ENCODE measurements at places on chromosomes 11 and 22.

DNA sequence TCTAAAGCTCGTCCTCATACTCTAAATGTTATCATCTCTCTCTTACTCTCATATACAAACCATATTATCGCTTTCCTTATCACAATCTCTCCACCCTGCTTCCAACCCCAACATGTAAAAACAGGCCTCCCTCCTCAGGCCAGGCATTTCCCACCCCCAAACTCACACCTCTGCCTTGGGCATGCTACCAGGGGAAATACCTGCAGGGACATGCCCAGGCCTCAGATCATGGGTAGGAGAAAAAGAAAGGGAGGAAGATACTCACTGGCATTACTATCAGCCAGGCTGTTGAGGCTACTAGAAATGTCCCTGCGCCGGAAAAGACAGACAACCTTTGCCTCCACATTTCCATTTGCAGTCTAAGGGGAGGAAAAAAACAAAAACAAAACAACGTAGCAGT, 1.8 kb downstream of the MTA2 start:
- no peak for DNase-seq

GRCh38 chr11:120563703-120564572, 52.4 kb downstream of the GRIK4 start:
- DNase-seq = no peak

GRCh38 chr22:25448435-25449051, 115.9 kb upstream of the GRK3 start:
- peak; percentile 37 for DNase-seq

DNA sequence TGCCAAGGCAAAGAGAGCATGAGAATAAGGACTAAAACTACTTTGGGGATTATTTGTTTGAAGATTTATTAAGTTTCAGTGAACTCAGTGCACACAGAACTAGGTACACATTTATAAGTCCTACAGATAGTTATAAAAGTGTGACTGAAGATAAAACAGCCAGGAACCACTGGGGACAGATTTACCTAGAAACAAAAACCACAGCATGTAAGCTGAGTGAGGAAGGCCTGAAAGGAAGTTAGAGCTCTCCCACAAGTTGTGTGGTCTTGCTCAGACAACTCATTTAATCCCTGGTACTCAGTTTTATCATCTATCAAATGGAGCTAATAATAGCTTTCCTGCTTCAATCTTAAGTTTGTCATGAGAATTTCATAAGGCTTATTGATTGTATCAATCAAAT, 311.2 kb upstream of the FAT3 start:
- no peak for DNase-seq

DNA sequence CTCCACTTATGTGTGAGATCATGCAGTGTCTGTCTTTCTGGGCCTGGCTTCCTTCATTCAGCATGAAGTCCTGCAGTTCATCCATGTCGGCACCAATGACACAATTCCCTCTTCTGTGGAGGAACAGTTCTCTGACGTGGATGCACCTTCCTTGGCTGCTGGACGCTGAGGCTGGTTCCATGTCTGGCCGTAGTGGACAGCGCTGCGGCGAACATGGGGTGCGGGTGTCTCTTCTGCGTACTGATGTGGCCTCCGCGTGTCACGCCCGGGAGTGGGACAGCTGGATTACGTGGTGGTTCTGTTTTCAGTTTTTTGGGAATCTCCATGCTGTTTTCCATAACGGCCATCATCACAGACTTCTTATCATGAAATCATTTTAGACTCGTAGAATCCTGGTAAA, 16.9 kb upstream of the MUC2 start:
- DNase-seq = no peak

DNA sequence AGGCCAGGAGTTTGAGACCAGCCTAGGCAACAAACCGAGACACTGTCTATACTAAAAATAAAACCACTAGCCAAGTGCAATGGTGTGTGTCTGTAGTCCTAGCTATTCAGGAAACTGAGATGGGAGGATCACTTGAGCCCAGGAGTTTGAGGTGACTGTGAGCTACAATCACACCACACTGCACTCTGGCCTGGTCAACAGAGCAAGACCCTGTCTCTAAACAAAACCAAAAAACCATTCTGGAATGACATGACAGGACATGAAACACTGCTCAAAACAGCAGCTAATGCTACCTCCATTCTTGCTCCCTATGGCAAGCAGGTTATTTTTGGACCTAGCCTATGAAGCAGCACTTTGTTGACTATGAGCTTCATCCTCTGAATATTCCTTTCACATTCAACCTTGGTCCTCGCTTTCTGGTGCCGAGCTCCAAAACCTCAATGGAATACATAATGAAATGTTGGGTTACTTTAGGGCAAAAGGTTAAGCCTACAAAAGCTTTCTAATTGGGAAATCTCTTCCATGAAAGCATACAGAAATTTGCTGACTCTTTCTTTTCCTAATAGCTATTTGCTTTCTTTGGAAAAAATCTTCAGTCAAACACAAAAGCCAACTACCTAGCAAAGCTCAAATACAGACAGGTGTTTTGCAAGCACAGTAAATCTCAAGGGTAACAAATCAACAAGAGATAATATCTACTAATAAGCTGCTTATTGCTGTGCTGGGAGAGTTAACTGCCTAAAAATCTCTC, 21.1 kb downstream of the SIK3 start:
- DNase-seq = no peak

GRCh38 chr22:23591201-23591791, 11.2 kb upstream of the IGLL1 start:
- peak; percentile 71 for DNase-seq

DNA sequence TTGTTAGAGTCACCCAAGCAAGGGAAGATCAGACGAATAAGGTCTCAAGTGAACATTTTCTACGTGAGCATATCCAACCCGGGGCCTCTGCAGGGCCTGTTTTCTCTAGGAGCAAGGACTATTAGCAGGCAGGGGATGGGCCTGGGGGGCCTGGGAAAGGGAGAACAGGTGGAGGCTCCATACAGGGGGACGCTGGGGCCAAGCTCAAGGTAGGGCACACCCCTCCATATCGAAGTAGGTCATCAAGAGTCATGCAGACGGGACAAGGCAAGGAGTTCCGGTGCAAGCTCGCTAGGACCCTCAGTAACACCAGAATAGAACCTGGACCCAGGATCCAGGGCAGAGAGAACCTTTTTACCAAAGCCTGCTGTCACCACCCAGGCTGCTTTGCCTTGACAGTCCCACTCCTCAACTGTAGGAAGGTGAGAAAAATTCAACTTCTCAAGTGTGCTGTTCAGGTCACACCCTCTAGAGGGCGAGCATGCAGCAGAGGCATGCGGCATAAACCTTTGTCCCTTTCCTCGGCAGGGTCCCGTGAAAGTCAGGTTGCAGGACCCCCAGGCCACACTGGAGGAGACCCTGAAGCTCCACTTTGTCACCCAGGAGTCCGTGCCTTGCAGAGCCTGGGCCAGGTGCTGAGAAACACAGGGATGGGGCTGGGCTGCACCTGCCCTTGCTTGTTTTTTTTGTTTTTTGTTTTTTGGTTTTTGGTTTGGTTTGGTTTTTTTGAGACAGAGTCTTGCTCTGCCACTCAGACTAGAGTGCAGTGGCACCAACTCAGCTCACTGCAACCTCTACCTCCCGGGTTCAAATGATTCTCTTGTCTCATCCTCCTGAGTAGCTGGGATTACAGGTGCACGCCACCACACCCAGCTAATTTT, 8.6 kb upstream of the APOBEC3B start:
- peak; percentile 49 for DNase-seq

DNA sequence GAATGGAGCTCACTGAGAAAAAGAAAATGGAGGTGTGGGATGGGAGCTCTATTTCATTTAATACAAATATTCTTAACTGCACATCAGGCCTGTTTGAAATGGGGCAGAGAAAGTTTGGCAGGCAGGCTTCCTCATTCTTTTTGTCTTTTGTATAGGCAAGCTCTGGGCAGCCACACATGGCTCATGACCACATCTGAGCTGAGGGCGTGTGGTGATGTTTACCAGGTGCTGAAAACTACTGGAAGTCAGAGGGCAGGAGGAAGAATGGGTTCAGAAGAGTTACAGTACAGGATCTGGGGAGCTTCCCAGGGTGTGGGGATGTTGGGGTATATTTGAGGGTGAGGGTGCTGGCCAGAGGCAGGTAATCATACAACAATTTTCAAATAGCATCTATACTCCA, 66.3 kb upstream of the NAV2 start:
- DNase-seq = no peak

DNA sequence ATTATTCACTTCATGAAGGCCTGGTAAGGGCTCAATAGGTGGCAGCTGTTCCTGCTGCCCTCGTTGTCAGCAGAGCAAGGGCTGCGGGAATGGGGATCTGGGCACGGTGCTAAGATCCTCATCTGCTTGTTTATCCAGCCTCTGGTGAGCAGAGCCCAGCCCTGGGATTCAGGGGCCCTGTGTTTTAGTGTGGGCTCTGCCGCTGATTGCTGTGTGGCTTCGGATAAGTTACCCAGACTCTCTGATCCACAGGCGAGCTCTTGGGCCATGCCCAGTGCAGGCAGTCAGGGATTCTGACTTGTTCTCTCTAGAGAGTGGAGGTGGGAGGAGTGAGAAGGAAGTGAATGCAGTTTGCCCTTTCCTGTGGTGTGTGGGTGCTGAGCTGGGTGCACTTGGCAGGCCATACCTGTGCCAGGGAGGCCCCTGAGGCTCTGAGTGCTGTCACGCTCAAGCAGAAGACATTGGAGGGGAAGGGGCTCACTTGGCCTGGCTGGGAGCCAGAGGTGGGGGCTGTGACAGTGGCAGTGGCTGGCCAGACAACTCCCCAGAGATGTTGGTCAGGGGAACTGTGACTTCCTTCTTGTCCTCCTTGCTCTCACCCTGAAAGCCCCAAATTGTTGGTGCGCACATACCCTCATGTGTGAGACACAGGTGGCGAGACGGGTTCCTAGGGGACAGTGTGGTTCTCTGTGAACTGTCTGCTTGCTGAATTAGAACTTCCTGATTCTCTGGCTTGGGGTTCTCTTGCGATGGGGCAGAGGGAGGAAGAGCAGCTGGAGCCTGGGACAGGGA, 43.7 kb downstream of the CD82 start:
- DNase-seq = no peak

DNA sequence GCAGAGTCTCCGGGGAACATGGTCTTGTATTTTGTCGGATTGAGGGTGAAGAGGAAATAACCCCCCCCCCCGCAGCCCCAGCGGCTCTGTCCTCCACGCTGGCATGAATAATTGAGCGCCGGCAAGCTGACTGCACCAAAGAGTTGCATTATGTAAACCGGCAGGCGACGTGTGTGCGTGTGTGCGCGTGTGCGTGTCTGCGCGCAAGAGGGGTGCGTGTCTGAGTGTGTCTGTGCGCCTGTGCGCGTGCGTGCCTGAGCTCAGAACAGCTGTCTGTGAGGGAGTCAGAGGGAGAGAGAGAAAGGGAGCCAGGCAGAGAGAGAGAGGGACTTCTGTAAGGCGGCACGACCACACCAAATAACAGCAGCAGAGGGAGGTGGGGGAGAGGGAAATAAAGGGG, 94.4 kb downstream of the SCN3B start:
- peak; percentile 82 for DNase-seq

- no peak for DNase-seq
These were observed 156.8 kb downstream of the ST3GAL4 start for GRCh38 chr11:126512251-126512650.

- DNase-seq = peak; percentile 75
These were observed 39.6 kb downstream of the TSPAN18 start for GRCh38 chr11:44766112-44766971.

DNA sequence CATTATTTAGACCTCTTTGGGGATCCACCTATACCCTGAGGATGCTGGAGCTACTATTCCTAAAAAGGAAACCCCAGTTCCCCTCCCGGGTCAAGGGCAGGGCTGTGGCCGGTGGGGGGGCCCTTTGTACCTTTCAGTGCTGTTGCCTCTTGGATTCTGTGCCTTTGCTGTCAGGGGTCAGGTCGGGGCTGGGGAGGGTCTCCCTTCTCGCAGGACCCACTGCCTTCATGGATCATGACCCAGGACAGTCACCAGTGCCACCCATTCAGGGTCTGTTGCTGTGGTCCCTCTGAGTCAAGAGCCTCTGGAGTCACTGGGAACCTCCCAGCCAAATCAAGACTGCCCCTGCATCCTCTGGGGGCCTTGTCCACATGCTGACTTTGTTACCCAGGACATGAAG, 78.1 kb upstream of the CCND1 start:
- DNase-seq = no peak

- DNase-seq = no peak
These were observed 76.1 kb downstream of the C11orf58 start for GRCh38 chr11:16814410-16815046.

- no peak for DNase-seq
These were observed 25.1 kb downstream of the SBF2 start for GRCh38 chr11:10268746-10269488.

DNA sequence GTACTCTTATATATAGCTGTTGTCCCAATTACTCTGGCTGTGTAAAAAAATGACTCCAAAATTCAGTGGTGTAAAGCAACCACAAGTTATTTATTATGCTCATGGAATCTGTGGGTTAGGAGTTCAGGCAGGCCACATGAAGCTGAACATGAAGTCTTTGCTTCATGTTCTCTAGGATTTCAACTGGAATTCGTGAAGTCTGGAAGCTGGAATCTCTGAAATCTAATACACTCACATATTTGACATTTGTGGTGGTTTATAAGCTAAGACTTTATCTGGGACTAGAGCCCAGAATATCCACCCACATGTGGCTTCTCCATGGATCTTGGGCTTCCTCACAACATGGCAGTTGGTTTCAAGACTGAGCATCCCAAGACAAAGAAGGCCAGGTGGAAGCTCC, 430.6 kb downstream of the MIAT start:
- DNase-seq = no peak

GRCh38 chr22:37982151-37982785, 2.1 kb downstream of the SOX10 start:
- DNase-seq = no peak

GRCh38 chr11:32172848-32173834, 82.3 kb downstream of the RCN1 start:
- DNase-seq = peak; percentile 71

GRCh38 chr22:19228179-19228578, 49.6 kb upstream of the SLC25A1 start:
- no peak for DNase-seq

- no peak for DNase-seq
These were observed 233.4 kb downstream of the ST3GAL4 start for GRCh38 chr11:126588630-126589491.

DNA sequence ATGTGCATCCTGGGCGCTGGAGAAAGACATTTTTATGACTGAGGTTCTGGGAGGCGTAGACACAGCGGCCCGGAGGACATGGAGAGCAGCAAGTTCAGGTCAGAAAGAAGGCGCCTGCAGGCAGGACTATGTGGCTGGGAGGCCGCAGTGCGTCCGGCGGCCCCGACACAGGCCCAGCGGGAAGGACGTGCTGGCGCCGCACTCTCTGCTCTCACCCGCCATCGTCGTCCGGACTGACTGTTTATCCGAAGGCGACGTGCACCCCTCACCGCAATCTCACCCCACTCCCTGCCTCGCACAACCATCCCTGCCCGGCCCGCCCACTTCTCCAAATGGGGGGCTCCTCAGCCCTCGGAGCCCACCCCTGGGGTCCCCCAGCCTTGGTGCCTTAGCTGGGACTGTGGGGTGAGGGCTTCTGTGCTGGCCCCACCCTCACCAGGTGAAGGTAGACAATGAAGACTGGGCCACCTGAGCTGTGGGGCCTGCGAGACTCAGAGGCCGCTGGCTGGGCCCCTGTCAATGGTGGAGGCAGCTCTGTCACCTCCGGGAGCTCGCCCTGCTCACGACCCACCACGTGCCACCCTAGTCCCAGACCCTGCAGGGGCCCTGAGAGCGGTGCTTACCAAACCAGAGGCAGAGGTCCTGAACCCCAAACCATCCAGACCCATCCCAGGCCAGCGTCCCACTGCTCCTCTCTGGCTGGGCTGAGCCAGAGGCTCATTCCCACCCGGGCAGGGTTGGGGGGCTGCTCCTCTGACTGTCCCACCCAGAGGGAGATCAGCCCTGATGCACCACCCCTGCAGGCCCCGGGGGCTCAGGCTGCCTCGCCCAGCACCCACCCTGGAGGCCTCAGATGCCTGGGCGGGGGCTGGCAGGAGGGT, 16.2 kb upstream of the MUC5B start:
- DNase-seq = no peak

GRCh38 chr11:95373241-95373640, 142.2 kb upstream of the SESN3 start:
- DNase-seq = no peak

All from hepatic stellate cell (primary cell).